Renal cortical epithelial cell (primary cell): ENCODE measurements at places on chromosomes 1 and 21.

GRCh38 chr1:58786184-58786926, 2.5 kb upstream of the JUN start:
- DNase-seq: no peak

DNA sequence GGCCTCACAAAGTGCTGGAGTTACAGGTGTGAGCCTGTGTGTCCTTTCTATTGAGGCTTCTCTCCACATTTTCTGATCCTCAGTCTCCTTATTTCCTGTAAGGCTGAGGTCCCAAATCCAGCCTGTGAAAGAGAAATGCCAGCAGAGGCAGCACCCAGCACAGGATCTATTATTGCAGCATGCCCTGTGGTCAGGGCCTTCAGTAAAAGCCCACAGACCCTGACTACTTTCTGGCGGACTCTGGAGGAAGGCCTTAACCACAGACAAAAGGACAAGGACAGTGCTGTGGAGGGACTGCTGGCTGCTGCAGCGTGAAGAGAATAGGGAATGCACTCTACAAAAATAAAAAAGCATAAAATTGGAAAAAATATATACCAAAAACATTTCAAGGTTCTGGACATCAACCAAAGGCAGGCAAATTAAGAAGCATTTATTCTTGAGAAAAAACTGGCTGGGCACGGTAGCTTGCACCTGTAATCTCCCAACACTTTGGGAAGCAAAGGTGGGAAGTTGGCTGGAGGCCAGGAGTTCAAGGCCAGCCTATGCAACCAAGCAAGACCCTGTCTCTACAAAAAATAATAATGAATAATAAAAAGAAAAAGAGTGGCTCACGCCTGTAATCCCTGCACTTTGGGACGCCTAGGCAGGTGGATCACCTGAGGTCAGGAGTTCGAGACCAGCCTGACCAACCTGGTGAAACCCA, 9.4 kb upstream of the PGD start:
- no peak for DNase-seq

GRCh38 chr1:177341773-177342172, 171.0 kb downstream of the BRINP2 start:
- no peak for DNase-seq

DNA sequence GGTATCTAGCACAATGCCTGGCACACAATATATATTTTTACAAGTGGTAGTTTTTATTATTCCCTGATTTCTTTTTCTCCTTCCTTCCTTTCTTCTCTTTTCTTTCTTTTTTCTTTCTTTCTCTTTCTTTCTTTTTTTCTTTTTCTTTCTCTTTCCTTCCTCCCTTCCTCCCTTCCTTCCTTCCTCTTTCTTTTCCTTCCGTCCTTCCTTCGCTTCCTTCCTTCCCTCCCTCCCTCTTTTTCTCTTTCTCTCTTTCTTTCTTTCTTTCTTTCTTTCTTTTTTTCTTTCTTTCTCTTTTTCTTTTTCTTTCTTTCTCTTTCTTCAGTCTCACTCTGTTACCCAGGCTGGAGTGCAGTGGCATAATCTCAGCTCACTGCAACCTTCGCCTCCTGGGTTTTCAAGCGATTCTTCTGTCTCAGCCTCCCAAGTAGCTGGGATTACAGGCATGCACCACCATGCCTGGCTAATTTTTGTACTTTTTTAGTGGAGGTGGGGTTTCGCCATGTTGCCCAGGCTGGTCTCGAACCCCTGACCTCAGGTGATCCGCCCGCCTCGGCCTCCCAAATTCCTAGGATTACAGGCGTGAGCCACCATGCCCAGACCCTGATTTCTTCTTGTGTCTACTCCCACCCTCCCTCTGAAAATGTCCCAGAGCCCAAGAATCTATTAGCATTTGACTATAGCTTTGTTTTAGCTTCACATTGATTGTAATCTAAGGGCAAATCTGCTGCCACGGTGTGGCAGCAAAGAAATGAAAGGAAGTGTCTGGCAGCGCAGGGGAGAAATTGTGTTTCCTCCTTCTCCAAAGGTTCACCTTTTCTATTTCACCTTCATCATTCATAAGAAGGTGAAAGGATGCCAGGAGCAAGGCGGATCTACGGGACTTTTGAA, 19.9 kb upstream of the ABCB10 start:
- no peak for DNase-seq

DNA sequence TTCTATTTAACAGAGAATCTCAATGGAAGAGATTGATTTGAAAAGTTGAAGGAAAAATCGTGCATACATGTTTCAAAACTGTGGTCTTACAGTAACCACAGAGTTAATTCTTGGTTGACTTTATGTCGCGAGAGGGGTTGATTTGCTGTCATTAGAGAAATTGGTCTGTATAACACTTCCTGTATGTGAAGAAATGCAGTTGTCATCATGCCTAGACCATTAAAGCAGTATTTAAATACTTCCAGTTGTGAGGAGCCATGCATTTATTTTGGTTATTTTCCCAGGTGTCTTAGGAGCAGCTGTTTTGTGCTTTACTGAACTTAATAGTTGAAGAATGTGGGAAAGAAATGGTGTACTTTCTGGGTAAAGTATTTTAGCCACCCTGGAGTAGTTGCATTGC, 76.2 kb downstream of the NFIA start:
- no peak for DNase-seq

DNA sequence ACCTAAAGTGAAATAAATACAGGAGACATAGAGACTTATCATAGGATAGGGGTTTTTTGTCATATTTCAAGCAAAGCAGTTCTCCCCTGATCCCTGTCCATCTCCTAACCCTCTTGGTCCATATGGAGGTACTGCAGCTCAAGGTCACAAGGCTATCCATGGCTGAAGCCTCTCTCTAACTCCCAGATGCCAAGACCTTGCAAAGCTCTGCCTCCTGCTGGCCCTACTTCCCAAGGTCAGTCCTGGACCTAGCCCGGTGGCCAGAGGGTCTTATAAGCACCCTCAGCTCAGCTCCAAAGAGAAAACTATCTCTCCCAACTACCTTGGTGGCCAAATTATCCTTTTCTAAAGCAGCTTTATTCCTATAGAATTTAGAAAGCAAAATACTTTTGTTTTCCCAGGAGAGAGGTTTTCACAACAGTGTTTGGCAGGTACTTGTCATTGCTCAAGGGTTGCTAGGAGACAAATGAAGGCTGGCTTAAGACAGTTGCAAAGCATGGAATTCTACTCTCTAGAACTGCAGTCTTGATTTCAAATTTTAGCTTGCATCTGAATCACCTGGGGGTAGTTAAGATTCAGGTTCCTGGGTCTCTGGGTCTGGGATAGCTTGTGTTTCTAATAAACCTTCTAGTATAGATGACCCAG, 121.5 kb downstream of the XCL2 start:
- peak; percentile 47 for DNase-seq

GRCh38 chr1:67485046-67485811, 55.0 kb upstream of the SERBP1 start:
- DNase-seq: peak; percentile 22

- no peak for DNase-seq
Observed at GRCh38 chr1:185786524-185786923, 52.3 kb downstream of the HMCN1 start.

GRCh38 chr1:15427280-15427666, 11.0 kb upstream of the CTRC start:
- no peak for DNase-seq

DNA sequence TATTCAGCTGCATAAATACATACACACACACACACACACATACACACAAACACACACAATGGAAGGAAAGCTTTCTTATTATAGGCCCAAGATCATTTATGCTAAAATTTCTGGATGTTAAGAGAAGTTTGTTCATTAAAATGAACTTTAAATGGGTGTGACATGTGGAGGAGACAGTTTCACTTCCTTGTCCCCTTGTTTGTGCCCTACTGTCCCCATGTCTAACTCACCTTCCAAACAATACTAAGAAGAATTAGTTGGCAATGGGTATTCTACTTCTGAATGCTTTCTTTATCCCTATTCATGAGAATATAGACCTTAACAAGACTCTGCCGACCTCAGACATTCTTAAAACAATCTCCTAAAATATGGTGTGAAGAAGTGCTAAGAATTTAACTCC, 63.5 kb upstream of the NRIP1 start:
- no peak for DNase-seq

DNA sequence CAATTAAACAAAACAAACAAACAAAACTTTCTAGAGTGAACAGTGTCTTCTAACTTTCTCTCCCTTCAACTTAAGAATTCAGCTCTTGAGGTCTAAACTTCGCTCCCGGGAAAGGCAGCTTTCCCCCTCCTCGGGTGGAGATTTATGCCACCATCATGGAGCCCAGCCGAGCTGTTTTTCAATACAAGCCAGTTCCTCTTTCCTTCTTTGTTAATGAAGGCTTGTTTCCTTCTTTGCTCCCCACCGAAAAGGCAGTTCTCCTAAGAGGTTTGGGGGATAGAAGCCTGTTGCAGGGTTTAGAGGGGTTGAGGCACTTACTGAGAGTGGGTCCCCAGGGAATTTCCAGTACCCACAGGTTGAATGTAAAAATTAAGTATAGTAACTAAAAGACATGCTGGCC, 26.5 kb downstream of the OLIG1 start:
- no peak for DNase-seq

DNA sequence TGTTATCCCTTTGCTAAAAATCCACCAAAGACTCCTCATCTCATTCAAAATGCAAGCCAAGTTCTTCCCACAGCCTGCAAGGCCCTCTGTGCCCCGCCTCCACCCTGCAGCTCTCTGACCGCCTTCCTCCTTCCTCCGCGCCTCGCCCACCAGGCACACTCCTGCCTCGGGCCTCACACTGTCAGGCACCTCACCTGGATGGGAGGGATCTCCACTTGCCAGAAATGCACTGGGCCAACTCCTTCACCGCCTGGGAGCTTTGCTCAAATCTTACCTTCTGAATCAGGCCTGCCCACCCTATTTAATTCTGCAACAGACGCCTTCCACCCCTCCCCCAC, 26.2 kb downstream of the PGBD5 start:
- DNase-seq: no peak
